ENCODE measurements at places on chromosomes 12 and 14.

GRCh38 chr12:13745111-13745860, 236.1 kb downstream of the GRIN2B start:
- DNase-seq, result no peak

- no peak for DNase-seq
These were observed 72.6 kb downstream of the ETV6 start for GRCh38 chr12:11722071-11722470.

- no peak for DNase-seq
These were observed 120.2 kb downstream of the SEC23A start for GRCh38 chr14:38982837-38983236.

GRCh38 chr12:107369006-107369405, 275.7 kb upstream of the CRY1 start:
- DNase-seq, result no peak

DNA sequence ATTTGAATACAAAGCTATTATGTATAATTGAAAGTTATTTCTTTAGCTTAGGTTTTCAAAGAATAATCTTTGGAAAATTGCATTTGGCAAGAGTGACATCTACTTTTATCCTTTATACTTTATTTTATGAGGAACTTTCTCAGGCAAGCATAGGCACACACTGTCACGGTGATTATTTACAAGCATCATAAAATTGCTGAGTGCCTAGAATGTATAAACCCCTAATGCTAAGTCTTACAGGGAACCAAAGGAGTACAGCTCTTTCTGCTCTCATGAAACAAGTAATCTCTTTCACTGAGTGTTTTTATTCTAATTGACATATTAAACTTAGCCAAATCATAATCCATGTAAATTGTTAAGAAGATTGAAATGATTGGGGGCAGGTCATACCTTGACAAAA, 154.9 kb downstream of the FSCB start:
- no peak for DNase-seq

- no peak for DNase-seq
These were observed 339.1 kb downstream of the TMEM132D start for GRCh38 chr12:129564768-129565167.

GRCh38 chr14:32571551-32571950, 242.5 kb downstream of the AKAP6 start:
- DNase-seq, result no peak

DNA sequence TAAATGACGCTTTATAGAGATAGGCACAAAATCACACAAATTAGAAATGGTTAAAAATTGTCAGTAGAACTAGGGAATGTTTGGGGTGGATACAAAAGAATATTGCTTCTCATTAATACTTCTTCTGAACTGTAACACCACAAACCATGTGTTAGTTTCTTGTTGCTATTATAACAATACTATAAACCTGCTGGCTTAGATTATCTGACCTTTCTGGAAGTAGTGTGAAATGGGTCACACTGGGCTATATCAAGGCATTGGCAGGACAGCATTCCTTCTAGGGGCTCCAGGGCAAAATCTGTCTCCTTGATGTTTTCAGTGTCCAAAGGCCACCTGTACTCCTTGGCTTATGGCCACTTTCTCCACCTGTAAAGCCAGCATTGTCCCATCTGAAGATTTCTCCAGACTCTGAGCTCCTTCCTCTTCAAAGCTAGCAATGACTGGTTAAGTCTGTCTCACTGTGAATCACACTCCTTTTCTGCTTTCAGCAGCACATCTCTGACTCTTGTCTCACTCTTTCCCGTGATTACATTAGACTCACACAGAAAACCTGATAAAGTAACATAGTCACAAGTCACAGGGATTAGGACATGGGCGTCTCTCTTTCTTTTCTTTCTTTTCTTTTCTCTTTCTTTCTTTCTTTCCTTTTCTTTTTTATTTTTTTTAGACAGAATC, 86.3 kb downstream of the SLC15A4 start:
- no peak for DNase-seq

- DNase-seq, result no peak
These were observed 263.7 kb downstream of the BMP4 start for GRCh38 chr14:53692885-53693284.

Data from stimulated activated CD8-positive, alpha-beta memory T cell treated with anti-CD3 and anti-CD28 coated beads, Interleukin-2, amount 100 ng/mL, for 1 hour (primary cell).